Stimulated activated CD8-positive, alpha-beta memory T cell treated with anti-CD3 and anti-CD28 coated beads, Interleukin-4, amount 100 ng/mL, for 24 hours (primary cell): ENCODE measurements at places on chromosomes 4 and X.

DNA sequence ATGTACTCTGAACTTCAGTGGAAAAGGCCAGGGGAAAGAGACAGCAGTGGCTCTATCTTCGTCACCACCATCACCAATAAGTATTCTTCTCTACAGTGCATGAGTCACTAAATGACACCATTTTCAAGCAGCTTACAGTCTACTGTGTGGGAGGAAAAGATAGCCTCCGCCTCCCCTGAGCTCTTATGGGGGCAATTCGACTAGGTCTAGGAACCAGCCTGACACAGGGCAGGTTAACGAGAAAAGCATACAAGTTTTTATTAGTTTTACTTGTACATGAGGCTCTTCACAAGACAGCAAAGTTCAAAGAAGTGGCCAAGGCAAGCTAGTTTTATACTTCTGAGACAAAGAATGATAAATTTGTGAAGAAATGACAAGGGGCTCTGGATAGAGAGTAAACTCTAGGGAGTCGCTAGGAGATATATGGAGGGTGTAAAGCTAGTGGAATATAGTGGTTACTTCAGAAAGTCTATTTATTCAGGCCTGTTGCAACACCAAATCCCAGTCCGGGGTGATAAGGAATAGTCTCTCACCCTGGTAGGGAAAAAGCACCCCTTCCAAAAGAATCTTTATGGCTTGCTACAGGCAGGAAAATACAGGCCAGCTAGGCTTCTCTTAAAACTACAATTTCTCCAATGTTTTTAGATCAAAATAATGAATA, 49.7 kb downstream of the SCD5 start:
- DNase-seq, result no peak

GRCh38 chr4:83114576-83114975, at the start of gene PLAC8:
Gene PLAC8 (minus strand): TSS chr4:83114729. CDS start chr4:83107921, 6,808 bp downstream.
- no peak for DNase-seq

GRCh38 chr4:8702516-8703400, 110.2 kb downstream of the CPZ start:
- DNase-seq, result no peak

- DNase-seq, result no peak
Measured at GRCh38 chr4:33616121-33616520, 2628.2 kb downstream of the ARAP2 start.

DNA sequence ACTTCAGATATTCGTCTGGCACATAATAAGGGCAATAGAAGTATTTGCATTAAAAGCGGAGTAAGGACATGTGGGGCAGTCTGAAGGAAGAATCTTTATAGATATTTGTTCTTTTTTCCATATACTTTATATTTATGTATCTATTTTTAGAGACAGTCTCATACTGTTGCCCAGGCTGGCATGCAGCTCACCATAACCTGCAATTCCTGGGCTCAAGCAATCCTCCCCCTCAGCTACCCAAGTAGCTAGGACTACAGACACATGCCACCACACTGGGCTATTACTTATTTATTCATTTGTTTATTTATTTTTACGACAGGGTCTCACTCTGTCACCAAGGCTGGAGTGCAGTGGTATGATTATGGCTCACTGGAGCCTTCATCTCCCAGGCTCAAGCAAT, 16.7 kb upstream of the MRPL1 start:
- DNase-seq, result no peak

- no peak for DNase-seq
Measured at GRCh38 chr4:166422475-166422874, 549.4 kb downstream of the TLL1 start.

GRCh38 chr4:19774690-19775256, 476.9 kb upstream of the SLIT2 start:
- DNase-seq, result no peak

DNA sequence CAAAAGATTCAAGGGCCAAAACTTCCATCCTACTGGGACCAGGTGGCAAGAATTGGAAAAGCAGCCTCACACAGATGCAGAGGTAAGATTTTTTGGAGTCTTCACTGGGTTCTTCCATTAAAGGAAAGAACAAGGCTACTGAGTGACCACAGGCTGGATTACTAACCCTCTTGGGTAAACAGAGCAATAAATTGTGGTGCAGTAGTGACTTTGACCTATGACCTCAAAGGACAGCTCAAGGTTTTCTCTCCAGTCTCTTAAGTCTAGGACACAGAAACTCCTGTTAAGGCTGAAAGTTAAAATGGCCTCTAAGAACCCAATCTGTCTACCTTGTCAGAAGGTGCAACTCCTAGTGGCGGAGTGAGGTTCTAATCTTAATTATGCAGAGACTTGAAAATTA, 464.9 kb downstream of the SMARCA1 start:
- DNase-seq, result no peak

- DNase-seq, result no peak
Measured at GRCh38 chrX:90040807-90041206, 119.1 kb downstream of the TGIF2LX start.

GRCh38 chrX:23332888-23333821, 1.5 kb upstream of the PTCHD1 start:
- DNase-seq, result no peak

DNA sequence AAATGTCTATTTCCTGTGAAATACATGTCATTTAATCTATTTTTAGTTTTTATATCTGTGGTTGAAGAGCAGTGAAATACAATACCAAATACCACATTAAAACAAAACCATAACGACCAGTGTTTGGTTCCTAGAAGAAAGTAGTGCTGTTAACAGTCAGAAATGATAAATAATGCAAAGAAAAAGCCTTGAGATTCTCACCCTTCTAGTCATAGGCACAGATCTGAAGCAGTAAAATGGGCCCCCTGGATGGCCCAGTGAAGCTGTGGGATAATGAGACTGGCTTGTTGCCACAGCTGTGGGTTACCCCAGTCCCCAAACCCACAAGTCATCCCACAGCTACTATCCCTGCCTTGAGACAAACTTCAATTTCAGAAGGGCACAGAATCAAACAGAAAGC, 137.3 kb upstream of the RPL34 start:
- DNase-seq, result no peak

- no peak for DNase-seq
Measured at GRCh38 chr4:160117686-160118085, 1014.8 kb downstream of the RAPGEF2 start.

GRCh38 chr4:166991006-166991561, 243.2 kb downstream of the SPOCK3 start:
- DNase-seq, result no peak

GRCh38 chrX:135432881-135433521, 11.3 kb downstream of the SMIM10L2A start:
- no peak for DNase-seq

DNA sequence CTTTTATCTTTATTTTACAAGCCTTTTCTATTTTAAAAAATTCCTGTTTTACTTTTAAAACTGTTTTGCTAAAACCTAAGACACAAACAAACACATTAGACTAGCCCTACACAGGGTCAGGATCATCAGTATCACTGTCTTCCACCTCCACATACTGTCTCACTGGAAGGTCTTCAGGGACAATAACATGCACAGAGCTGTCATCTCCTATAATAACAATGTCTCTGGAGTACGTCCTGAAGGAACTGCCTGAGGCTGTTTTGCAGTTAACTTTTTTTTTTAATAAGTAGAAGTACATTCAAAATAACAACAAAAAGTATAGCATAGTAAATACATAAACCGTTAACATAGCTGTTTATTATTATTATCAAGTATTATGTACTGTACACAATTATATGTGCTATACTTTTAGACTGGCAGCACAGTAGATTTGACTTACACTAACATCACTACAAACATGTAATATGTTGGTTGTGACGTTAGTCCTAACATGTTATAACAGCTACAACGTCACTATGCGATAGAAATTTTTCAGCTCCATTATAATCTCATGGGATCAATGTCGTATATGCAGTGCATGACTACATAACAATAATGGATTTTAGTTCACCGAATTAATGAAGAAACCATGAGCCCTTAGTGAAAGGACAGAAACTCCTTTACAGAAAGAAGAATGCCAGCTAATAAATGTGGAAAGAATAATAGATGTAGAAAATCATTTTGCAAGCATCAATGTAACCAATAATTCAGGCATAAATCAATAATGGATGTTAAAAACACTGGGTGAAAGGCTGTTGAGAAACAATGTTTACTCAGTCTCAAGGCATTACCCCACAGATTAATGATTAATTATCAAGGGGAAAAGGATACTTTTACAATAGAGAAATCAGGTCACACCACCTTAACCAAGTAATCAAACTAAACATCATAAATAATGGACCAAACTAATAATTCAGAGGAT, 49.2 kb downstream of the FBXW7 start:
- DNase-seq, result no peak

GRCh38 chr4:7910263-7910896, 29.3 kb downstream of the AFAP1 start:
- no peak for DNase-seq

DNA sequence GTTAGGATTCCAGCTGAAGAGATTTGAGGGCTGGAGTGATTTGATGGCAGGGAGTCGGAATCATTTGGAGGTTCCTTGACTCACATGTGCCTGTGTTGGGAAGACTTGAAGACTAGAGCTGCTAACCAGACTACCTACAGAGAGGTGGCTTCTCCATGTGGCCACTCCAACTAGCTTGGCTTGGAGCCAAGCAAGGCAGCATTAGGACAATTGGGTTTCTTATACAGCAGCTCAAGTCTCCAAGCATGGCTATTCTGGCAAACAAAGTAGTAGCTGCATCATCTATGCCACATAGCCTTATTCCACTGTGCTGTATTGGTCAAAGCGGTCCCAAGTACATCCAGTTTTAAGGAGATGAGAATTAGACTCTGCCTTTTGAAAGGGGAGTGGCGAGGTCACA, 171.7 kb upstream of the SLC4A4 start:
- DNase-seq, result no peak

GRCh38 chr4:155506745-155507144, 130.0 kb upstream of the MAP9 start:
- DNase-seq, result no peak

- no peak for DNase-seq
Measured at GRCh38 chrX:19256986-19257385, 86.7 kb upstream of the PDHA1 start.

GRCh38 chrX:103066606-103067005, 2.6 kb upstream of the BEX1 start:
- DNase-seq, result no peak

DNA sequence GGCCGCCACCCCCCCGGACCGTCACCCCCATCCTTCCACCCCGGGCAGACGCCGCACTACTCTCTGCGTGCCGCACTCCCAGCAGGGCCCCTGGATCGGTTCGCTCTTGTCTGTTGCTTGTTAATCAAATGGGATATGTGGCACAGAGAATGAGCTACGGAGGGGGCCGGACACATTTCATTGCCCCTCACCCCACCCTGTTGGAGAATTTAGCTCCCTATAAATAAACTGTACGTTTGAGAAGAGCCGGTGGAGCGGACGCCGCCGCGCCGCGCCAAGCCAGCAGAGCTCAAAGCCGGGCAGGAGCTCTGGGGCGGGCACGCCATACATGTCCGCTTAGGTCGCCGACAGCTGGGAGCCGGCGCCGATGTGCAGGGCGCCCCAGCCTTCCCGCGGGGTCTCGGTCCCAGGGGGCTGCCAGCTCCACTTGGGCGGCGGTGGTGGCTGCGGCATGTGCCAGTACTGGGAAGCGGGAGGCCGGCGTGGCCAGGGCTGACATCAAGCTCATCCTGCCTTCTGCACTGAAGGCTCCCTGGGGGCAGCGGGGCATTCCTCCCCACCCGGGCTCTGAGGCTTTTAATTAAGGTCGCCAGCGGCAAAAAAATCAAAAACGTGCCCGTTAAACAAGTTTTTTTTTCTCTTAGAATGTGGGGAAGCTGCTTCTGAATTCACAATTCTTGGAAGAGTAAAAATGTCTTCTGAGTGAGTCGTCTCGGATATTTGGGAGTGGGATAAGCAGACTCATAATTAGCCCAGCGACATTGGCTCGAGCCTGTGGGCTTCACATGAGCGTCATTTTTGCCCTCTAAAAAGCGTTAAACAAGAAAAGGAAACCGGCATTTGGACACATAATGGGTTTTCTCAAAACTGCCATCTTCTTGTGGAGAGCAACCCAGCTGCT, 1.1 kb upstream of the PCDH19 start:
- DNase-seq, result no peak
